ENCODE measurements at places on chromosomes 1 and 21.

- no peak for DNase-seq
These were observed 21.7 kb upstream of the BTG2 start for GRCh38 chr1:203283597-203283996.

- no peak for DNase-seq
These were observed 16.7 kb downstream of the TRABD2B start for GRCh38 chr1:47980501-47980900.

- DNase-seq, result no peak
These were observed 88.8 kb upstream of the ZBTB40 start for GRCh38 chr1:22362626-22363402.

DNA sequence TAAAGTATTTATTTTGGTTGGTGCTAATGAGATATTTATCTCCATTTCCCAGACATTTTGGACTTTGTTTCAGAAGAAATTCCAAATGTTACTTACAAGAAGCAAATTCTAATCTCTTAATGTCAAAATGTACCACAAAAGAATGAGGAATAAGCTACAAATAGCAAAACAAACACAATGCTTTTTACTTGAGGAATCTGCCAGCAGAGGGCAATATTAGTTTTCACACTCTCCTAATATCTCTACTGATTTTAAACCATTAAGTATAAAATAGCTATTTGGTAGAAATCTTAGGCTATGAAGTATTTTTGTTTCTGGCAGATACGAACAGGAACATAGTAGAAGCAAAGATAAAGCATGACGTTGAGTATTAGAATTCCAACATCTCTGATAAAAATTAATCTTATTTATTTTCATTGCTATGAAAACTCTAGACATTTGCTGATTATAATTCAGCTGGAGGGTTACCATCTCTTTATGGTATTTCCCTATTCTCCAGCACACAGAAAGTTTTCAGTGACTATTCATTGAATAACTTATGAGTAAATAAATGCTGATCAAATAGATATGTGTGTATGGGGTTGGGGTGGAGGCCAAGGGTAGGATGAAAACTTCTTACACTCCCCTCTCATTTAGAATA, 13.4 kb upstream of the HMCN1 start:
- no peak for DNase-seq

GRCh38 chr1:47417170-47418044, 1.3 kb downstream of the FOXE3 start:
- DNase-seq, result no peak

GRCh38 chr1:180291004-180291403, 60.9 kb downstream of the LHX4 start:
- no peak for DNase-seq

GRCh38 chr1:241622669-241623068, 17.5 kb downstream of the CHML start:
- DNase-seq, result no peak

DNA sequence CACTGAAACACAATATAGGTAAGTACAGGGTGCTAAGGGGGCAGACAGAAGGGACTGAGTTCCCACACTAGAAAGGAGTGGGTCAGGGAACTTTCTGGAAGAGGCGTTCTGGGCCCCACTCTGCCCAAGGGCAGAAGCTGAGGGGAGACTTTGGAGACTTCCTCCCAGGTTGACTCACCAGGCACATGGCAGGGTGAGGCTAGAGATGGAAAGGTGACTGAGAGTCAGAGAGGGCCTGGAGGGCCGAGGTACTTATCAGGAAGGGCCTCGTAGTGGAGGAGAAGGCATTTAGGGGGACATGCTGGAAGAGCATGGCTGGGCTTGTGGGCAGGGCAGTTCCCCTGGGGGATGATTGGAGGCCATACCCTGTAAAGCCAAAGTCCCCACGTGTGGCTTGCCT, 159.9 kb upstream of the JUN start:
- DNase-seq, result no peak

DNA sequence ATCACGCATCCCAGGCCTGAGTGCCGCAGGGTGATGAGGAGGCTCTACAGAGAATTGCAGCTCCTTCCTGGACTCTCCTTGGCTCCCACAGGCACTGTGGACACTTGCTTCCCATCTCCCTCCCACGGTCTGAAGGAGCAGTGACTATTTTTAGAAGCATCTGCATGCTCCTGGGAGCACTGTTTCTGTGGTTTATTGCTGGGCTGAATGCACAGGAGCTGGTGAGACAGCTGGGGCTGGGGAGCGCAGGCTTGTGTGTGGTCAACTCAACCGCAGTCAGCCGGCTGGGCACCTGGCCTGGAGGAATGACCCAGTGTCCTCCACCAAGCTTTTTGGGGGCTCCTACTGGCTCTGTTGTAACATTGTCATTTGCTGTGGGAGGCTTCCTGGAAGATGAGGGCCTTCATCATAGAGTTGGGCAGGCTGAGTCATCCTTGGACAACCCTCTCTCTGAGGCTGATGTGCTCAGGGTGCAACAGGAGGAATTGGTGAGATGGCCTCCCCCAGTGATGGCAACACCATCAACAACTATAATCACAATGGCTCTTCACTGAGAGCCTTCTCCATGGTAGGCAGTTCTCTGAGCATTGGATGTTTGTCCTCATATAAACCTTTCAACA, 1.7 kb downstream of the NFASC start:
- no peak for DNase-seq

DNA sequence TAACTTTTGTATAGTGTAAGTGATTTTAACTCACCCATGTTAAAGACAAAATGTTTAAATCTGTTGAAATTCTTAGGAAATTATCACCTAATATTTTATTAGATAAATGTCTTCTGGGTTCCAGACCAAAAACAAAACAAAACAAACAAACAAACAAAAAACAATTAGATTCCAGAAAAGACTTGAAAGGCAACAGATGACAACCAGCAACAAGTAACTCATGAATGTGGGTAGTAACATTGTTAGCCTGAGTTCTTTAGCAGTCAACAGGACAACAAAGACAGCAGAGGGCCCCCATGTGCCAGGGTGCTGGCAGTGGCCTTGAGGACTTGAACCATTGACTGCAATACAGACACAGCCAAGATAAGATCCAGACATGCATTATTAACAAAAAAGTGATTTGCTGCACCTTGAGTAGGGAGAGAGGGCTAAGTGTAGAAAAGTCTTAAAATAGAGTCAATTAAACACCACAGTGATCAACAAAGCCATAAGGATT, 2.4 kb upstream of the CD247 start:
- DNase-seq, result no peak

DNA sequence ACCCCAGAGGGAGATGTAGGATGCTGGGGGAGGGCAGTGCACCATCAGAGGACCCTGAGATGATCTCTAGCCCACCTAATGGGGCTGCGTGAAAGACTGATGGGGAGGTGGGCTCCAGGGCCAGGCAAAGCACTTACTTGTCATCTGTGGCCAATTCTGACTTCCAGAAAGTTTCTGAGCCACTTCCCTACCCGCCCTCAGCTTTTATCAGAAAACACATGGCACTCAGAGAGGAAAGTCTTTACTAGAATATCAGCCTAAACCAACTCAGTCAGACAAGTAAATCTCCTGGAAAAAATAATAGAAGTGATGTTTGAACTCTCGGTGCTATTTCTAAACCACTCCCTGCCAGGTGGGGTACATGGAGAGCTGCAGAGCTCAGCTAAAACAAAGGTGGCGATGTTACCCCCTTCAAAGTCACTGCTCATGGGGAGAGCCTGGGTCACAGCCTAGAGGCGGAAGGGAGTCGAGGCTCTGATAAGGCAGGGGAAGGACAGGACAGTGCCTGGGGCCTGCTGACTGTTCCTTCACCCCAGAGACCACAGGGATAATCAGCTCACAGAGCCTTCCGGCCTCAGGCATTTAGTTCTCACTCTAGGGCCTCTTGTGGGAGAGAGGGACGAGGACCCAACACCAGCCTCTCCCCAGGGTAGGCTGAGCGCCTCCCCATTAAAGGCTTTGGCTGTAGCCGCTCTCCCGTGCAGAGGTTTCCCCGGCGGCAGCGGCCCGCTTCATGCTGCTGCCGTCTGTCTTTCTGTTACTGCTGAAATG, 14.2 kb downstream of the SMIM12 start:
- DNase-seq, result no peak

- peak; percentile 65 for DNase-seq
These were observed 31.1 kb upstream of the ARHGEF16 start for GRCh38 chr1:3423245-3423829.

DNA sequence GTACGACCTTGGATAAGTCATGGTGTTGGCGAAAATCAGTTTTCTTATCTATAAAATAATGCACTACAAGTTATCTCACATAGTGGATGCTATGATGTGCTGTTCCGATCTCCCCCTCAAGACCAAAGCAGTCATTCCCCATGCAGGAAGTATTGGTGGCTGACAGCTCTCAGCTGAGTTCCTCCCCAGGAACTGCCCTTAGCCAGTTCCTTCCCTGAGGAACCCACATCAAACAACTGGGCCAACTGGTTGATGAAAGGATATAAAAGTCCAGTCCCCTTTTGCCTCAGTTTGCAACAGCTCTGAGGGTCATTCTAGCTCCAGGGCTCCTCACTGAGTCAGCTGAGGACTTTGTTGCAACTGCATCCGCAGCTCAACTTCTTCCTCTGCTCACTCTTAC, 16.1 kb upstream of the SLAMF1 start:
- DNase-seq, result no peak

- DNase-seq, result no peak
These were observed 59.1 kb downstream of the NFIA start for GRCh38 chr1:61141288-61142042.

DNA sequence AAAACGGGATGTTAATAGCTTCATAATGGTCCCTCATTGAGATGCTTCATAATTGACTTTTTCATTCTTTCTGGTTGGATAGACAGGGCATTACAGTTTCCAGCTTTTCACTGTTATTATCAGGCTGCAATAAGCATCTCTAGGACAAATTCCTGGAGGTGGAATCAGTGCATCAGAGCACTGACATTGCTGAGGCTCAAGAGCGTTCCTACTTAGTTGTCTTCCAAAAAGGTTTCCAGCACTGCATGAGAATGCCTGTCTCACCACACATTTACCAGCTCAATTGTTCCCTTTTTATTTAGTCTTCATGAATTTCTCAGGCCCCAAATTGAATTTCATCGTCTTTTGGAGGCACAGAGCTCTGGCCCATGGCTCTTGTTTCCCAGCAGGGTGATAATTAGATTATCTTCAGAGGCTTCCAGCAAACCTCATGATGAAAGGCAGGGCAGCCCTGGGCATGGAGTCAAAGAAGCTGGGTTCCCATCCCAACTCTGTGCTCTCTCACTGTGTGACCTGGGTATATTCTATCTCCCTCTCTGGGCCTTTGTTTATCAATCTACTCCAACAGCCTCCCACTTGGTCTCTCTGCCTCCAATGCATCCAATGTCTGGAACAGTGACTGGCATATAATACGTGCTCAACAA, 451.4 kb downstream of the PTPRU start:
- DNase-seq, result no peak

DNA sequence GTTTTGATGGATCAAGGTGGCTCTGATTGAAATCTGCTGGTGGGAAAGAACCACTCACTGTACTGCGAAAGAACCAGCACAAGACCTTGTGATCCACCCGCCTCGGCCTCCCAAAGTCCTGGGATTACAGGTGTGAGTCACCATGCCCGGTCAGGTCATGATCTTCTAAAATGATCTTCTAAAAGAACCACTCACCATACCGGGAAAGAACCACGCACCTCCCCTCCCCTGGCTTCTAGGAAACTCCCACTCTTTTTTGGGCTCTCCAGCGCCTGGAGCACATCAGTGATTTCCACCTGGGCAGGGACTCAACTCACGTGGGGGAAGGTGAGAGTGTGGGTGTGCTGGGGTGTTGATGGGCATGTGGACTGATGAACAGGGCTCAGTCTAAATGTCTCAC, 7.9 kb upstream of the RAB7B start:
- DNase-seq, result no peak

GRCh38 chr1:29286194-29286767, 50.0 kb downstream of the PTPRU start:
- no peak for DNase-seq

DNA sequence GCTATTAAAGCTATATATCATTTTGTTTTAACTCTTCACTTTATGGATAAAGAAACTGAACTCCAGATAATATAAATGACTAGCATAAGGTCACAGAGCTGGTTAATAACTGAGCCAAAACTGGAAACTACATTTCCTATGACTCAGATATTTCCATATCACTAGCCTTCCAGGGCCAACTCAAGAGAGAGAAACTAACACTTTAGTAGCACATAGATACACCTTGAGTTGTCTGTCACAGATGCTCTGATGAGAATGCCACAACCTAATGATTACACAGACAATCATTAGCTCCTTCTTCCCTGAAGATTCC, 40.7 kb downstream of the NME7 start:
- DNase-seq, result no peak
